ENCODE measurements at places on chromosomes 1 and 21.

DNA sequence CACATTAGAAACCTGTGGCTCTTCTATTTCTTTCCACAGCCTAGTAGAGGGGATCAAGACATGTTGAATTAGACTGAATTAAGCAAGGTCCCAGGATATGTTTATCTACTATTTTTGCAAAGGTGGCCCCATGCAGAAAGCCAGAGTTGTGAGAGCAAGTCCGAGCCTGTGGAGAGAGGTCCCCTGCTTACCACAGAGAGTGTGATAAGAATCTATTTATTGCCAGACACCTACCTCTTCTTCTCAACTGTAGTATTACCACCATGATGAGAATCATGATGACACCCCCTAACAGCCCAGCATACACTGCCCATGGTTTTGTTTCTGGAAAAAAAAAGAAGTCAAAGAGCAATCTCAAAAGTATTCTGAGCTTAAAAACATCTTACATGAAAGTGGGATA lies 23.0 kb downstream of the SLAMF1 start:
- no peak for DNase-seq

GRCh38 chr1:156797212-156797871 lies 19.3 kb downstream of the SH2D2A start:
- DNase-seq: no peak

DNA sequence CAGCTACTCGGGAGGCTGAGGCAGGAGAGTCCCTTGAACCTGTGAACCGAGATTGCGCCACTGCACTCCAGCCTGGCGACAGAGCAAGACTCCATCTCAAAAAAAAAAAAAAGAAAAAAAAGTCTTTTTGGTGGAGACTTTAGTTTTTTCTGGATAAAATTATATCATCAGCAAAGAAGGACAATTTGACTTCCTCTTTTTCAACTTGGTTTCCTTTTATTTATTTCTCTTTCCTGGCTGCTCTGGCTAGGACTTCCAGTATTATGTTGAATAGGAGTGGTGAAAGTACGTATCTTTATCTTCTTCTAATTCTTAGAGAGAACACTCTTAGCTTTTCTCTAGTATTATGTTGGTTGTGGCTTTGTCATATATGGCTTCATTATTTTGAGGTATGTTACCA lies 130.8 kb downstream of the PCBP3 start:
- no peak for DNase-seq

DNA sequence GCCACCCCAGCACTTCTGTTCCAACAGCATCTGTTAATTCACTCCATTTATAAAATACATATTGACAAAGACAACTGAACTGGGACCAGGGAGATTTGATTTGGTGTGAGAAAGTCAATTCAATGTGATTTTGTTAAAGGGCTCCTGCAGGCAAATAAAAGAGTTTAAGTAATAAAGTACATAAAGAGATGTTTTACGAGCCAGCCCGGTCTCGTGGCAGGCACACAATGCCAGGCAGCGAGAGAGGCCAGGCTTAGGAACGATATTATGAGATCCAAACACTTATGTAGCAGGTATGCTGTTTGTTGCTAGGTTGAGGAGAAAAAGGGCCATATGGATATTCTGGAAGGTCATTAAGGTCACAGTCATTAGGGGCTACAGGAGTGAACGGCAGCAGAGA lies 227.1 kb downstream of the KCTD3 start:
- no peak for DNase-seq

DNA sequence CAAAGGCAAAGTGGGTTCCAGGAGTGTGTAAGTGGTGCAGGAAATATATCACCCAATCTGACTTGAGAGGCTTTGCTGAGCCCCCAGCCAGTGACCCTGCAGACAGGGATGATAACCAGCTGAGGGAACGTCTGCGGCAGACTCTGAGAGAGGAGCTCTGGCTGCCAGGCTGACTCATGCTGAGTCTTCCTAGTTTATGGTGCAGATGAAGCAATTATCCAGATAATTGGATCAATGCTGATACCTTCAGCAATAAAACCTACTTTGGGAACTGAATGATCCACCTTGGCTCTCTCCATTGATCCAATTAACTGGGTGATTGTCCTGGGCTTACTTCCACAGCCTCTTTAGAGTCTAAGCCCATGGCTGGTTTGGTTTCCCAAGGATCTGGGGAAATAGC lies 7.3 kb downstream of the C8B start:
- DNase-seq: no peak
